ENCODE measurements at places on chromosomes 2 and 18. TPM values are rescaled to one million over a fixed set of nuclear protein-coding genes. Genes with fewer than 3 reads are reported as not detected.

DPP10 gene
- total RNA-seq = not detected

DNA sequence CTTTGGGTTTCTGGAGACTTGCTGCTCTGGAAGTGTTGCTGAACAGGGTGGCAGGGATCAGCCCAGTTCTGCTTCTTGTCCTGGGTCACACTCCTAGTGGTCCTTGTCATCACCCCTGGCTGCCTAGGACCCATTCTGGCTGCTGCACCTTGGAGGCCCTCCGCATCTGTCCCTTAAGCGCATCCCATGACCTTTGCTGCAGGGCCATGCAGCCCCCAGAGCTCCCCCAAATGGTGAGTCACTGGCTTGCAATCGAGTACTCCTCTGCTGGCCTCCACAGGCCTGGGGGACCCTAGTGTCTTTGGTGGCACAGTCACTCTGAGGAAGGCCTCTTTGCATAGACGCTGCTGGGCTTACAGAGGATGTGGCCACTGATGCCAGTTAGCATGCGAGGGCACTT lies 188.5 kb downstream of the ASB1 start:
- no peak for DNase-seq
- no peak overlapping the region for H3K4me3 ChIP-seq
- no peak overlapping the region for H3K27ac ChIP-seq
- no peaks in the 10 kb centered on the region for H3K27me3 ChIP-seq
- no peaks in the 10 kb centered on the region for H3K4me1 ChIP-seq

- H3K27me3 ChIP-seq = no peaks in the 10 kb centered on the region
- H3K4me3 ChIP-seq = no peak overlapping the region
- no peak overlapping the region for H3K27ac ChIP-seq
- H3K36me3 ChIP-seq = no peaks in the 10 kb centered on the region
- H3K4me1 ChIP-seq = no peaks in the 10 kb centered on the region
Observed at GRCh38 chr2:20194097-20195015, 30.6 kb downstream of the SDC1 start.

HAAO gene
- 0.72 TPM for total RNA-seq

DNA sequence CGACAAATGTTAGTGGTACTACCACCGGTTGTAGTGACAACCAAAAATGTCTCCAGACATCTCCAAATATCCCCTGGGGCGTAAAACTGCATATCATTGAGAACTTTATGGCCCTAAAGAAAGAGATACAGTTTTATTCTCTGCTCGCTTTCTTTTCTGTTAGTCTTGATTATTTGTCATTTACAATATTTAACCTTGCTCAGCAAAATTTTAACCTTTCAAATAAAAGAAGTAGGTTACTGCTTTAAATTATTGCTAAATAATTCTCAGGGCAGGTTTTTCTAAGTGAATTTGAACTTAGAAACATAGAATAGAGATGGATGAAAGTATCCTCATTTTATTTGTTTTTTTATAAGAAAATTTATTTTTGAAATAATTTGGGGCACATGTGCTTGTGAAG lies 67.9 kb downstream of the BMPR2 start:
- H3K27me3 ChIP-seq = no peaks in the 10 kb centered on the region
- no peaks in the 10 kb centered on the region for H3K36me3 ChIP-seq
- no peaks in the 10 kb centered on the region for H3K4me1 ChIP-seq
- DNase-seq = no peak
- no peak overlapping the region for H3K4me3 ChIP-seq
- no peak overlapping the region for H3K27ac ChIP-seq

GRCh38 chr2:237895544-237896506 lies 36.4 kb downstream of the RAMP1 start:
- peak; percentile 77 for DNase-seq
- no peaks in the 10 kb centered on the region for H3K27me3 ChIP-seq
- H3K4me3 ChIP-seq = no peak overlapping the region
- peak overlapping the region; percentile 33 for H3K27ac ChIP-seq
- peaks cover 20% of the 10 kb centered on the region for H3K4me1 ChIP-seq

- peaks cover 24% of the 10 kb centered on the region for H3K36me3 ChIP-seq
- H3K4me1 ChIP-seq = peaks cover 2% of the 10 kb centered on the region
- H3K27me3 ChIP-seq = no peaks in the 10 kb centered on the region
- H3K4me3 ChIP-seq = no peak overlapping the region
- H3K27ac ChIP-seq = no peak overlapping the region
Observed at GRCh38 chr2:238259061-238260020, 19.5 kb upstream of the HES6 start.

GRCh38 chr2:128472789-128473174 lies 154.1 kb upstream of the HS6ST1 start:
- DNase-seq = peak; percentile 84
- no peak overlapping the region for H3K4me3 ChIP-seq
- H3K36me3 ChIP-seq = no peaks in the 10 kb centered on the region
- H3K4me1 ChIP-seq = peaks cover 7% of the 10 kb centered on the region
- H3K27ac ChIP-seq = no peak overlapping the region
- H3K27me3 ChIP-seq = peaks cover under 1% of the 10 kb centered on the region

- H3K27ac ChIP-seq = no peak overlapping the region
- no peak for DNase-seq
- H3K4me3 ChIP-seq = no peak overlapping the region
- H3K36me3 ChIP-seq = no peaks in the 10 kb centered on the region
Observed at GRCh38 chr2:65142515-65142914, 12.6 kb upstream of the RAB1A start.

- peak; percentile 37 for DNase-seq
- H3K36me3 ChIP-seq = no peaks in the 10 kb centered on the region
- H3K4me1 ChIP-seq = no peaks in the 10 kb centered on the region
- H3K27me3 ChIP-seq = no peaks in the 10 kb centered on the region
- H3K4me3 ChIP-seq = no peak overlapping the region
Observed at GRCh38 chr2:193810533-193810932, 1615.8 kb upstream of the TMEFF2 start.

CRACDL gene
- not detected for total RNA-seq

- no peaks in the 10 kb centered on the region for H3K4me1 ChIP-seq
- no peak for DNase-seq
- H3K27ac ChIP-seq = no peak overlapping the region
Observed at GRCh38 chr2:181627545-181627944, 29.4 kb downstream of the CERKL start.

STK25 gene
- 189 TPM for total RNA-seq

LYPD6 gene
- 0.59 TPM for total RNA-seq

- H3K4me1 ChIP-seq = no peaks in the 10 kb centered on the region
- H3K4me3 ChIP-seq = no peak overlapping the region
- no peak for DNase-seq
- no peaks in the 10 kb centered on the region for H3K36me3 ChIP-seq
- H3K27ac ChIP-seq = no peak overlapping the region
Observed at GRCh38 chr2:196177124-196177523, 5.7 kb upstream of the STK17B start.

IAH1 gene
- 56.6 TPM for total RNA-seq

- peak; percentile 87 for DNase-seq
- H3K36me3 ChIP-seq = no peaks in the 10 kb centered on the region
- H3K27ac ChIP-seq = no peak overlapping the region
- H3K27me3 ChIP-seq = no peaks in the 10 kb centered on the region
Observed at GRCh38 chr2:240919161-240919781, 13.1 kb downstream of the CROCC2 start.

DNA sequence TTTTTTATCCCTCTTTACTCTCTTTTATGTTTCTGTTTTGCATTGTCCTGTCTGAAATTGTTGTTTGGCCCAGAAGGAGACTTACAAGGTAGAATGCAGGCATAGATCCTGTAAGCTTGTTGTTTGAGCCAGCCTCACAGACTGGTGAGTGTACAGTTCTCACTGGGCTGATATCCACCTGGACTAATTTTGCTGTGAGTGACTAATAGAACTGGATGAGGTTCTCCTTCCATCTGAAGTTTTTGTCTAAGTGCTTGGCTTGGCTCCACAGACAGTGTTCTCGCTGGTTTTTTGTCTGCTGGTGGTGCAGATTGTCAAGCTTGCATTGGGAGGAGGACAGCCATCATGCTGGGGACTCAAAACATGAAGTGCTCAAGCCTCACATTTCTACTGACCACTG lies 495.7 kb downstream of the TSN start:
- H3K4me3 ChIP-seq = no peak overlapping the region
- no peak for DNase-seq
- no peaks in the 10 kb centered on the region for H3K4me1 ChIP-seq
- H3K27me3 ChIP-seq = no peaks in the 10 kb centered on the region

ATP8B1 gene
- 46.7 TPM for total RNA-seq

All from osteoblast (primary cell).